Esophagus (tissue), 2 donors: ENCODE measurements at places on chromosomes 16 and 17. TPM values are rescaled to one million over a fixed set of nuclear protein-coding genes. Genes with fewer than 3 reads are reported as not detected.

The KRTAP2-2 gene
- polyA plus RNA-seq = not detected

The MFAP4 gene
- 33.7 TPM for polyA plus RNA-seq

The NTN1 gene
- 12.3 TPM for polyA plus RNA-seq

The LAT gene
- 7.4 TPM for polyA plus RNA-seq

The KIF19 gene
- polyA plus RNA-seq = 0.43 TPM

The BLMH gene
- polyA plus RNA-seq = 8.9 TPM

The KRTAP9-2 gene
- polyA plus RNA-seq = not detected

The PPL gene
- 739 TPM for polyA plus RNA-seq

The DRG2 gene
- polyA plus RNA-seq = 29.8 TPM

The OR1A2 gene
- not detected for polyA plus RNA-seq

The KRTAP1-5 gene
- polyA plus RNA-seq = not detected

The TERB1 gene
- polyA plus RNA-seq = not detected

The CCL23 gene
- 3.6 TPM for polyA plus RNA-seq

The TMIGD1 gene
- polyA plus RNA-seq = not detected

The HSPB9 gene
- 0.04 TPM for polyA plus RNA-seq

The MT1G gene
- 751 TPM for polyA plus RNA-seq

The CACNB1 gene
- polyA plus RNA-seq = 1.6 TPM

The CCL4 gene
- 1.8 TPM for polyA plus RNA-seq

The MPO gene
- 0.02 TPM for polyA plus RNA-seq

The YPEL3 gene
- polyA plus RNA-seq = 183 TPM

The PERCC1 gene
- polyA plus RNA-seq = not detected

The MYH13 gene
- 0.08 TPM for polyA plus RNA-seq

The ASGR1 gene
- 0.84 TPM for polyA plus RNA-seq

The SULT1A3 gene
- 39.0 TPM for polyA plus RNA-seq

The TTYH2 gene
- polyA plus RNA-seq = 0.67 TPM

The ITGAX gene
- 1.1 TPM for polyA plus RNA-seq

The SNAI3 gene
- polyA plus RNA-seq = 0.24 TPM

The EVPL gene
- 229 TPM for polyA plus RNA-seq

The SOST gene
- not detected for polyA plus RNA-seq
